Activated naive CD4-positive, alpha-beta T cell treated with anti-CD3 and anti-CD28 coated beads, Interleukin-2, amount 50 U/mL, for 16 hours (primary cell): ENCODE measurements at places on chromosomes 11 and 22.

DNA sequence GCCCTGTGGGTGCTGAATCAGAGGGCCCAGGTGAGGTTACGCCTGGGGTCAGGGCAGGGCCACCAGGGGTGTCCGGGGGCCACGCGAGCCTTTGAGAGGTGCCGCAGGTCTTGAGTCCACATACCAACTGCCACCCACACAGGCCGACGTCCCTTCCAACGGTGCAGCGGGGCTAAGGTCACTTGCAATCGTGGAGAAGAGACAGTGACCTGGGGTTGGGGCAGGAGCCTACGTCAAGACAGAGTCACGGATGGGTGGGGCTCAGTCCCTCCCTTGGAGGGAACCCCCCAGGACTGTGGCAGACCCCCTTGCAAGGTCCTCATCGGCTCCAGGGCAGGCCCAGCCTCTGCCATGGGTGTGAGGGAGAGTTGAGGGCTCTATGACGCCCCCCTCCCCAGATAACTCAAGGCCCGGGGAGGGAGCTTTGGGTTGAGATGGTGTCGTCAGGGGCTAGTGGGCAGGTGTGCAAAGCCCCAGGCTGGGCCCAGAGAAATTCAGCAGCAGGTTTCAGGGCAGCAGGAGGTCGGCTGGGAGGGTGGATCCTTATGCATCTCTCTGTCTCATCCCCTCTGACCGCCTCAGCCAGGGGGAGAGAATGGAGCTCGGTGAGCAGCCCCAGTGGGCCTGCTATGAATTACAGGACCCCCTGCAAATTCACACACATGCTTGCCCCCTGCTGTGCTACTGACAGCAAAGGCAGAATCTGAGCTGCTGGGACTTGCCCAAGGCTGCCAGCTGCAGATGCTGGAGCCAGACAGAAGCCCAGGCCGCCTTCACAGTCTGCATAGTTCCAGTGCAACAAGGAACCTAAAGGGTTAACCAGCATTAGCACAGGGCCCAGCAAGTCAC is 60.0 kb downstream of the MYEOV start:
- no peak for DNase-seq

- no peak for DNase-seq
These were observed 166.0 kb upstream of the RASSF10 start for GRCh38 chr11:12842933-12843636.

DNA sequence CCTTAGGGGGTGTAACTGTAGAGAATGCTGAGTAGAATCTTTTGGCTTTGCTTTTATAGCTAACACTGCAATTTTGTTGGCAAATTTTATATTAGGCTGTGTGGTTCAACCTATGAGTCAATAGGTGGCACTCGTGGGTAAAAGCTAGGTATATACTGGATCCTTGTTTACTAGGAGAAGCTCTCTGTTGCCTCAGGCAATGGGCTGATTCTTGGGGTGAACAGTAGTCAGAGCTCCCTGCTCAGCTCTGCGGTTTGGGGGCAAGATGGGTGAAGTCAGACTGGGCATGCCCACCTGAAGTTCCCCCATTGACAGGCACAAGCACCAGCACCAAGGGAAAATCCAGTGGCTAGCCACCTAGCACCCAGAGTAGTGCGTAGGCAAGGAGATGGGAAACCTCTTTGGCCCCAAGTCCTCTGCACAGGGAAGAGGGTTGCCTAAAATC is 238.7 kb downstream of the FAM181B start:
- DNase-seq, result no peak

- DNase-seq, result no peak
These were observed 76.0 kb upstream of the SORL1 start for GRCh38 chr11:121376130-121376529.

GRCh38 chr22:25658633-25659032 is 83.4 kb upstream of the MYO18B start:
- no peak for DNase-seq

DNA sequence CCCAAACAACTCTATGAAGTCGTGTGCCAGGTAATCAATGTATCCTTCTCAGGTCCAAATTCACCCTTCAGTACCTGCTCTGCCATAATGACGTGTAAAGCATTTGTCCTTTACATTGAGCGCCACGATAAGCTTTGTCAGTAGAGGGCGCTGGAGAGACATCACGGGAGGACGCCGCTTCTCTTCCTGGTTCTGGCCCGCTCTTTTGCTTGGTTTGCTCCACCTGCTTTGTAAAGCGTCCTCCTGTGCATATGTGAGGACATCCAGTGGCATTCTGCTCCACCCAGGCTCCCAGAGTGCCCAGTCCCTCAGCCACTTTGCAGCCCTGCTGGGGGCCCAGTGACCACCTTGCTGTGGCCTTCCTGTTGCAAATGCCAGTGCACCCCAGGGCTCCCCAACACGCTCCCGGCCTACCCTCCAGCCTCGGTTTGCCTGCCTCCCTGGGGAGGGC is 61.1 kb downstream of the WT1 start:
- no peak for DNase-seq

DNA sequence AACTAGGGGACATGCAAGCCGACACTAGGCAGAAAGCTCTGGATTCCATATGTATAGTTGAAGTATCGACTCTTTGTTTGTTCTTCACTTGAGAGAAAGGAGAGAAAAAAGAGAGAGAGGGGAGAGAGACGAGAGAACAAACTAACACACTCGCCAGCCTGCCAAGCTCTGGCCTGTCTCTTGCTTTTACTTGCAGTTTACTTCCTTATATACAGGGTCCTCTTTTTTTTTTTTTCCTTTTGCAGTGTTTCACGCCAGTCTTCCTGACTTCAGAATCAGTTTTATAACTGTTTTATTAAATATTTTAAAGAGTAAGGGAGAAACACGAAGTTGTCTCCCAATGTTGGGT is 19.9 kb downstream of the TEAD1 start:
- DNase-seq, result no peak

- DNase-seq, result no peak
These were observed 32.9 kb downstream of the OR52E1 start for GRCh38 chr11:5102246-5102645.

DNA sequence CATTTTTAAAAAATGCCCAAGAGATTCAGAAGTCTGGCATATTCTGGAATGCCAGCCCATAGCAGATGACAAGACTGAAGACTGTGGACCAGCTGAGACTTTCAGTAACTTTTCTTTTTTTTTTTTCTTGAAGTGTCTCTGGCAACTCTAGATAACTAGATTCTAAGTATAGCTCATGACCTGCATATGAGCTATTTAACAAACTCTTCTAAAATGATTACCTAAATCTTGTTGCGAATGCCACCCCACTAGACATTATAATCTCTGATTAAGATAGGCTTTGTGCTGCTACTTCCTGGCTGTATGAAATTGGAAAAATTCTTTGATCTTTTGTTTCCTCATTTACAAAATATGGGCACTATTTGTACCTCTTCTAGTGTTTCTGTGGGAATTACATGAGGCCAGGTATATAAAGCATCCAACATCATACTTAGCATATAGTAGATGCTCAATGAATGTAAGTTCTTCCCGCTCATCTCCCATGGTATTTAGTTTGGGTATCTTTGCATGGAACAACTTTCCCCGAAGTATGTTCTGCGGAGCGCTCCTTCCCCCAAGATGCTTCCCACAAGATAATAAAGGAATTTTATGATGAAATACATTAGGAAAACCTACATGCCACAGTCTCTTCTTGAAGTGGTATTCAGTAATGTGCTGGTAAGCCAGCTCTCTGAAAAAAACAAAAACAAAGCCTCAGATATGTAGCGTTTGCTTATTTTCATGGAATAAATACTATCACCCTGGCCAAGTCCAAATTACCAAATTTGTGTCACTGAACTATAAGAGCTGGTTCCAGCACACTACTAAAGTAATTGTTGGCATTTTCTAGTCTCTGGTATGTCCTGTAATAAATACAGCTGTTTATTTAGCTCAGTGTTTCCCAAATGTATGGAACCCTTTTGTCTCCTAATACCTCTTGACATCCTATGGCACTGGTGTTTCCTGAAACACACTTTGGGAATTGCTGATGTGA is 86.8 kb upstream of the TIMP3 start:
- no peak for DNase-seq

DNA sequence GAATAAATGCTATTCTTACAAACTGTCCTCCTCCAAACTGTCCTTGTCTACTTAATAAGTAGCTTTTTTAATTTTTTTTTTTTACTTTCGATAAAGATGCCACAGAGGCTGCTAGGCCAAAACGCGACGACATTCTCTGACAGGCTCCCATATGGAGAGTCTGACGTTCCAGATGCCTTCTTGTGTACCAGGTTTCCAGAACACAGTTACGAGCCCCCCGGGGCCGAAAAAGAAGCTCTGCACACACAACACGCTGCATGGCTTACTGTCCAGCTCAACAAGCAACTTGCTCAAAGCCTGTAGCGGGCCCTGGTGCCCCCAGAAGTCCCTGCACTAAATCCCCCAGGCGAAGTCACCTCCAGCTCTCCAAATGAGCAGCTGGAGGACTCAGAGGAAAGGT is 39.3 kb downstream of the LARGE1 start:
- no peak for DNase-seq
